AG04450 (cell line): ENCODE measurements at places on chromosomes 7 and 10.

GRCh38 chr7:21454182-21454581 is 26.3 kb downstream of the SP4 start:
- no peak for DNase-seq

- peak; percentile 39 for DNase-seq
These were observed 120.7 kb downstream of the SRPK2 start for GRCh38 chr7:105268056-105268455.

- no peak for DNase-seq
These were observed 162.2 kb downstream of the SH3PXD2A start for GRCh38 chr10:103692952-103693811.

- no peak for DNase-seq
These were observed 235.4 kb downstream of the HGF start for GRCh38 chr7:81534446-81534845.

GRCh38 chr7:98802781-98803110 is 67.1 kb downstream of the TMEM130 start:
- no peak for DNase-seq

DNA sequence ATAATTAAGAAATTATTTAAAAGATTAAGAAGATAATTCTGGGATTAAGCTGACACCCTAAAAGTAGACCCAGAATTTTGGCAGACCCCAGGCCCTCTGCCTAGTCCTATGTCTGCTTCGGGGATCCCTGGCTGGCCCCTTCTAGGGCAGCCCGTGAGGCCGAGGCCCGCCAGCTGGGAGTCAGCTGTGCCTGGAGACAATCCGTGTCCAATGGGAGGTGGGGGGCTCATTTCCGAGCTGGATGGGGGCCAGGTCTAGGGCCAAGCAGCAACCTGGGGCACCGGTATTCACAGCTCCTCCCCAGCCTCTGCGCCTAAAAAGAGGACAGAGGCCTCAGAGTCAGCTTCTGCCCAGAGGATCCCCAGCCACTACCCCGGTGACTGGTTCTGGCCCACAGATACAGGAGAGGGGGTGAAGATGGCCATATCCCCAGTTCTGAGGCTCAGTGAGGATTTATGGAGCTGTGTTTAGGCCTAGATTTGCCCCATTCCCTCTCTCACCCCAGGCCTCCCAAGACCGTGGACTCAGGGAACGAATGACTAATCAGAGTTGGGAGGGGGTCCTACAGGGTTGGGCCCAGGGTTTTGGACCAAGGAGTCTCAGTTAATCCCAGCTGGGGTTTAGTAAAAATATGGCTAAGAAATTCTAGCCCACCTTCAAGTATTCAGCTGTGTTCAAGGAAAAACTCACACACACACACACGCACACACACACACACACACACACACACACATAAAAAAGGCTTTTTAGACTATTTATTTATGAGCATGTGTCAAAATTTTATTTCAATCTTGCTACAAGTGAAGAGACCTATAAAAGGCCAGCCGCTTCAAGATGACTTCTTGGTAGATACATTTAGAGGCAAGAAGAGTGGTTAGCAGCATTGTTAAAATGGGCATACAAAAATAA is 37.4 kb upstream of the LBX1 start:
- no peak for DNase-seq

DNA sequence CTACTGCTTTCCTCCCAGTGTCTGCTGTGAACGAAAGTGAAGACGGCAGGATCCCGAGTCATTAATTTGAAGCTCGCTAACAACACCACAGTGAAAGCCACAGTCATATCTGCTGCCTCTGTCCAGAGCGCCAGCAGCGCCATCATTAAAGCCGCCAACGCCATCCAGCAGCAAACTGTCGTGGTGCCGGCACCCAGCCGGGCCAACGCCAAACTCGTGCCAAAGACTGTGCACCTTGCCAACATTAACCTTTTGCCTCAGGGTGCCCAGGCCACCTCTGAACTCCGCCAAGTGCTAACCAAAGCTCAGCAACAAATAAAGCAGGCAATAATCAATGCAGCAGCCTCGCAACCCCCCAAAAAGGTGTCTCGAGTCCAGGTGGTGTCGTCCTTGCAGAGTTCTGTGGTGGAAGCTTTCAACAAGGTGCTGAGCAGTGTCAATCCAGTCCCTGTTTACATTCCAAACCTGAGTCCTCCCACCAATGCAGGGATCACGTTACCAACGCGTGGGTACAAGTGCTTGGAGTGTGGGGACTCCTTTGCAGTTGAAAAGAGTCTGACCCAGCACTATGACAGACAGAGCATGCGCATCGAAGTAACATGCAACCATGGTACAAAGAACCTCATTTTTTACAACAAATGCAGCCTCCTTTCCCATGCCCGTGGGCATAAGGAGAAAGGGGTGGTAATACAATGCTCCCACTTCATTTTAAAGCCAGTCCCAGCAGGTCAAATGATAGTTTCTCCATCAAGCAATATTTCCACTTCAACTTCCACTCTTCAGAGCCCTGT is 94.8 kb upstream of the KCNMA1 start:
- DNase-seq: no peak

GRCh38 chr10:32160864-32161263 is 104.6 kb upstream of the KIF5B start:
- no peak for DNase-seq

GRCh38 chr7:33965183-33965744 is 59.9 kb downstream of the BMPER start:
- no peak for DNase-seq

- DNase-seq: no peak
These were observed 68.5 kb downstream of the TBXAS1 start for GRCh38 chr7:139897422-139898090.

DNA sequence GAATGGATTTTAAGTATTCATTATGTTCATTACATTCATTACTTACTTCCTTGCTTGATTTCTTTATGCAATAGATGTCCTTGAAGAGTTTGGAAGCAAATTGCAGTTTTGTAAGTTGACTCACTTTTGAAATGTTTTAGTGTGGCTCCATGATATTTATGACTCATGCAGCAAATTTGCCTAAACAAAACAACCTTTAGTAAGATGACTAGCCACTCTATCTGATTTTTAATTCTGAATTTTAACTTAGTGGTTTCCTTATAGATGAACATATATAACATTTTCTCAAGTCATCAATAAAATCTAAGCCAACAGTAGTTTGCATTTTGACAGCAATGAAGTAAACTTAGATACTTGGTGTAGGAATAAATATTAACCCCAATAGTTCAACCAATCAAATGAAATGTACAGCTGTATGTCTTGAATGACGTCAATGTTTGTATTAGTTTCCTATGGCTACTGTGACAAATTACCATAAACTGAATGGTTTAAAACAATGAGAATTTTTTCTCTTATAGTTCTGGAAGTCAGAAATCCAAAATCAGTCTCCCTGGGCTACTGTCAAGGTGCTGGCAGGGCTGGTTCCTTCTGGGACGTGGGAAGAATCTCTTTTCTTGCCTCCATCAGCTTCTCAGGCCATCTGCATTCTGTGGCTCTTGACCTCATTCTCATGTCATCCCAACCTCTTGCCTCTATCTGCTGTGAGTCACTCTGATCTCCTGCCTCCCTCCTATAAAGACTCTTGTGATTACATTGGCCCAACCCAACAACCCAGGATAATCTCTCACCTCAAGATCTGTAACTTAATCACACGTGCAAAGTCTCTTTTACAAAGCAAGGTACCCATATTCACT is 73.4 kb downstream of the AHR start:
- DNase-seq: peak; percentile 89

DNA sequence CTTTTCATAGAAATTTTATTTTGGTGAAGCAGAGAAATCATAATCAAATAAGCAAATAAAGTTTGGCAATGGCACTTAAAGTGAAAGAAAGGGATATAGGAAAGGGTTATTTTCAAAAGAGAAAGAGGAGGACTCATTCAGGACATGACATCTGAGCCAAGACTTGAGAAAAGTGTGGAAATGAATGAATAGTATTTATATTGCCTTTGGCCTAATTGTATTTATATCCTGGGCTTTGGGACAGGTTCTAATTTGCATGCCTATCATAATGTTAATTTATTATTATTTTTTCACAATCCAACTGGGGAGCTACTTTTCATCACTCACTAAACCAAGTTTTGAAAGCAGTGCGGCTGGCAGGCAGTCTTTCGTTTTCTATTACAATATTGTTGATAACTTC is 376.8 kb downstream of the HGF start:
- no peak for DNase-seq

DNA sequence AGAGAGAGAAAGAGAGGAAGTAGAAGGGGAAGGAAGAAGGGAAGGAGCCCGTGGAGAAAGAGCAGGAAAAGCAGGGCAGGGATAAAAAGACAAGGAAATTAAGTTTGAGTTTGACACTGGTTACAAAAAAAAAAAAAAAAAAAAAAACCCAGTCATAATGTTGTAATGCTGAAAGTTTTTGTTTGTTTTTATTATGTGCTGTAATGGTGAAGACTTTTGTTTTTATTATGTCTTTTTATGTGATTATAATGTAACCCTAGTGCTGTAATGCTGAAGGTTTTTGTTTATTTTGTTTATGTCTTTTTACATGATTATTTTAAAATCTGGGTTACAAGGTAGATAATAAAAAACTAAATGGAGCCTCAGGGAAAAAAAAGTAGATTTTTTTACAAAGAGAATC is 184.8 kb downstream of the SEMA3A start:
- DNase-seq: no peak

DNA sequence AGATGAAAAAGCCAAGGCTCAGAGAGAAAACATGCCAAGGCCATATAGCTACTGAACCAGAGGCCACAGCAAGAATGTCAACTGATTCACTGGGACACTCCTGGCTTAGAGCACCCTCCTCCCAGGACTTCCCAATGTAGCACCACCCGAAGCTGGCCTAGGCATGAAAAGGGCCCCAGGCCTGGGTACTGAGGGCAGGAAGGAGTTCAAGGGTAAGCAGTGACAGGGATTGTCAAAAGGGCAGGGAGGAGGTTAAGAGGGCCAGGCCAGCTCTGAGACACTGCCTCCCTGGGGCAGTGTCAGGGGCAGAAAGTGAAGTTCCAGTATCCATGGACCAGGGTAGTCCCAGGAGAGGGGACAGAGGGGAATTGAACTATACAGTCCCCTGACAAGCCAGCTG is 57.8 kb downstream of the FRMPD2 start:
- no peak for DNase-seq

GRCh38 chr7:152597507-152597906 is 78.4 kb downstream of the XRCC2 start:
- DNase-seq: no peak

DNA sequence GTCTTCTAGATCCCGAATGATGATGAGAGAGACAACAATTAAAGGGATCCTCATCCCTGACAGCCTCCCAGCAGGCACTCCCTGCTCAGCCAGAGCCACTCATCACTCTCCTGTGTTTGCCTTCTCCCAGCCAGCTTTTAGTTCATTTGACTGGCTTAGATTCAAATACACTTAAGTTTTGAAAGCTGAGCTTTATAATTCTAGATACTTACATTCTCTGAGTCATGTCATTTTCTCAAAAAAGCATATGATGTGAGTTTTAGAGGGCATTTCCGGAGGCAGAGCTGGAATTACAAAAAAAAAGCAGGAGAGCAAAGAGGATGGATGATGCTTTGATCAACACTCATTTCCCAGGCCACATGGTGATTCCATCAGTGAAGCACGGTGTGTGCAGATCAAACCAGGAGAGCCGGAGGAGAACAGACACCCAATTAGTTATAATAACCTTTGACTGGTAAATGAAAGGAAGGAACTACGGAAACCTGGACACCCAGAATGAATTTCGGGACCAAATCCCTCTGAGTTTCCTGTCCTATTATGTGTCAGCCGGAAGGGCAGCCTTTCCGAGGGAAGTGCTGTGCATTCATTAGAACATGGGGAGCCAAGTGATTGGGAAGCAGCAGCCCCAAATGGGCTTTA is 81.5 kb upstream of the HPS1 start:
- no peak for DNase-seq

GRCh38 chr10:97738616-97739015 is 1.7 kb downstream of the ZFYVE27 start:
- no peak for DNase-seq

- DNase-seq: no peak
These were observed 594.1 kb downstream of the GRM8 start for GRCh38 chr7:126658684-126659083.

GRCh38 chr10:86334488-86335085 is 32.0 kb downstream of the GRID1 start:
- no peak for DNase-seq

DNA sequence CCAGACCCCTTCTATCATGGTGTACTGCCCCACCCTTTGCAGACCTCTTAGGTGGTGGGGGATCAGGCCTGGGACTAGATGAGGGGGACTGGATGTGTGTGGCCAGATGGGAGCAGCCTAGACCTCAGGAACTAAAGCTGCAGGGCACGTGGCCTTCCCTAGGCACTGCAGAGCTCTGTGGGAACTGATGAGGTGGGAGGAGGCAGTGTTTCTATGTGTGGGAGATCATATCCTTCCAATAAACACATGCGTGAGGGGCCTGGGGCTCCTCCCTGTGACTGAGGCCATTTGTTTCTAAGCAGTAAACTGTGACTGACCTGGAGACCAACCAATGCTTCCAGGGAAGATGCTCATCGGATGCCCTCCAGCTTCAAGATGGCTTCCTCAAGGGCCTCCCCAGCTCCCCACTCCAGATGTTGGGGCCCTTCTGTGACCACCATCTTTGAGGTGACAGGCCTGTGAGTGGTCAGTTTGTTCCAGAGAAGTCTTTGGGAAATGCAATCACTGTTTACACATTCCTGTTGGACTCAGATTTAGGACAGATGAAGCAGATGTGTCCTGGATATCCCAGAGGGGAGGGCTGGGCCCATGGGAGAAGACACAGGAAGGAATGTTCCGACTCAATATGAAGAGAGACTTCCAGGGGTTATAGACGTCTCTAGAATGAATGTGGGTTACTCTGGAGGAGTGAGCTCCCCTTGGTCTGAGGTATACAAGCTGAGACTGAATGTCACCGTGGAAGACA is 23.6 kb upstream of the ZCCHC24 start:
- no peak for DNase-seq

DNA sequence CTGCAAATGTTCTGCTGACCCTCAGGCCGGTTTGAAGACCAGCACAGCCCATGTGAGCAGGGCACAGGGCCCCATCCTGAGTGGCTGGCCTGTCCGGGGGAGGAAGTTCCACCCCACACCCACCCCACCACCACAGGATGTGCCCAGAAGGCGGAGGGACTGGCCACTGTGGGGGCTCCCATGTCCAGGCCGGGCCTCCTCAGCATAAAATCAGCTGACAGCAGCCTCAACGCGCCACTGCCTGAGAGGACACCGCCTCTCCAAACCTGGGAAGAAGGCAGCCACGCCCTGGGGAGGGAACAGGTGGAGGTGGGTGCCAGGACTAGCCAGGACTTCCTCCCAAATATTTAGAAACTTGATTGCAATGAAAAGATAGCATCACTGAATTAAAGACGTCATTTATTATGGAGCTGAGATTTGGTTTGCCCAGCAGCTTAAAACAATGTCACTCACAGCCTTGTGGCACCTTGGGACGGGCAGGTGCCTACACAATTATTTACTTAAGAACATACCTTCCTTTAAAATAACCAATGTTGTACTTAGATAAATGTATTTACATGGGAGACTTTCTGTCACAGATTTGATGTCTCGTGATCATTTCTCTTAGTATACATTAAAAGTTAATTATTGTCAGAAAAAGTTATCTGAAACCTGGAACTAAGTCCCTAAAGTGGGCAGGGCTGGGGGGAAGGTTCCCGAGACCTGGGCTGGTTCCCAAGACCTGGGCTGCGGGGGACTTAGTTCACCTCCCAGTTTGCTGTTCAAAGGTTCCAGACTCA is 27.3 kb upstream of the FAM20C start:
- DNase-seq: no peak
